ENCODE measurements at places on chromosomes 5 and 9. TPM values are rescaled to one million over a fixed set of nuclear protein-coding genes. Genes with fewer than 3 reads are reported as not detected.

Gene IL9
- total RNA-seq: not detected

Gene ZNF483
- total RNA-seq: 4.2 TPM

Gene CD74
- total RNA-seq: 327 TPM

Gene ORM2
- not detected for total RNA-seq

- no peak for DNase-seq
Measured at GRCh38 chr5:69261034-69261433, 26.3 kb downstream of the CDK7 start.

DNA sequence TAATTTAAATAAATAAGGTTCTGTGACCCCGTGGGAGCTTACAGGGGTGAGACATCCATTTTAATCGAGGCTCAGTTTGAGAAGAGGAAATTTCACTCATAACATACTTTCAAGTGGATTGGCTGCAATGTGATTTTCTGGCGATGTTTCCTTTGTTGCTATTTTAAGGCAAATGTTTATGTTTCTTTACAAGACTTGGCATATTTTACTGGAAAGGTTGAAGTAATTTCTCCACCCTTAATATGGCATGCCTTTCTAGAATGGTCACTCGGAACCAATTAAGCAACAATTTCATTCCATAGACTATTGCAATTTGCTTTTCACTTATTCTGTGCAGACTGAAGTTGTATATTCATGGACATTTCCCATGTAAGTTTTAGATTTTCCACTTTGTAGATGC, 438.0 kb upstream of the WWC1 start:
- DNase-seq: no peak
